Nephron progenitor cell (in vitro differentiated cells): ENCODE measurements at places on chromosomes 13 and 19.

- no peak for DNase-seq
These were observed 31.4 kb downstream of the ZDHHC20 start for GRCh38 chr13:21427741-21428140.

DNA sequence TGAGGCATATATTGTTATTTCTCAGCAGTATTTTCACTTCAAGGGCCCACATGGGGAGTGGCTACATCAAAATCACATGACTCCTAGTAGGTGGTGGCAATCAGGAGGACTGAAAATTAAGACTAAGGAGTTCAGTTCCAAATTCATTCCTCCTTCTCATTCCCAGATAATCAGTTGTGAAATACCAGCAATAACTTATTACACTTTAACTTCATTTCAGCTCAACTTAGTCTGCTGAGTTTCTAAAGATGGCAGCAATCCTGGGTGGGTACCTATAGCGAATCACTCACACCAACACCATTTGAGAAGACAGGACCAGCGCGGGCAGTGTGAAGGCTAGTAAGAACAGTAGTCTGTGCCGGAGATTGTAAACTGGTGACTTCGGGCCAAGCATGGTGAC is 63.9 kb upstream of the SLC10A2 start:
- no peak for DNase-seq

- DNase-seq = no peak
These were observed 62.3 kb downstream of the GADD45B start for GRCh38 chr19:2538096-2538757.

- DNase-seq = no peak
These were observed 521 bp upstream of the NUP58 start for GRCh38 chr13:25300861-25301346.
